ENCODE measurements at places on chromosomes 3 and 15.

- DNase-seq, result peak; percentile 37
Measured at GRCh38 chr15:32685576-32685975, 32.2 kb upstream of the GREM1 start.

GRCh38 chr3:119628816-119629445 is 31.2 kb downstream of the PLA1A start:
- DNase-seq, result no peak

GRCh38 chr3:62781121-62781520 is 94.1 kb downstream of the CADPS start:
- no peak for DNase-seq

DNA sequence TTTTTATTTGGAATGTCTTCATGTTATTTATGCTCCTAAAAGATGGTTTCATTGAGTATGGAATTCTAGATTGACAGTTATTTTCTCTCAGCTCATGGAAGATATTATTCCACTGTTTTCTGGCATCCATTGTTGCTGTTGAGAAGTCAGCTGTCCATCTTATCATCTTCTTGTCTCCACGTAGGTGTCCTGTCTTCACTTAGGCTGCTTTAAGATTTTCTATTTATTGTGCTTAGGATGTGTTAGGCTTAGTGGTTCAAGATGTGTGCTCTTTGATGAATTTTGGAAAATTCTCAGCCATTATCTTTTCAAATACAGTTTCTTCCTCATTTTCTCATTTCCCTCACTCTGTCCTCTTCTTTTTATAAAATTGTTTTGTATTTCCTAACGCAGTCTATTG is 52.0 kb downstream of the SNRK start:
- DNase-seq, result no peak
